ENCODE measurements at places on chromosomes 6 and 20.

DNA sequence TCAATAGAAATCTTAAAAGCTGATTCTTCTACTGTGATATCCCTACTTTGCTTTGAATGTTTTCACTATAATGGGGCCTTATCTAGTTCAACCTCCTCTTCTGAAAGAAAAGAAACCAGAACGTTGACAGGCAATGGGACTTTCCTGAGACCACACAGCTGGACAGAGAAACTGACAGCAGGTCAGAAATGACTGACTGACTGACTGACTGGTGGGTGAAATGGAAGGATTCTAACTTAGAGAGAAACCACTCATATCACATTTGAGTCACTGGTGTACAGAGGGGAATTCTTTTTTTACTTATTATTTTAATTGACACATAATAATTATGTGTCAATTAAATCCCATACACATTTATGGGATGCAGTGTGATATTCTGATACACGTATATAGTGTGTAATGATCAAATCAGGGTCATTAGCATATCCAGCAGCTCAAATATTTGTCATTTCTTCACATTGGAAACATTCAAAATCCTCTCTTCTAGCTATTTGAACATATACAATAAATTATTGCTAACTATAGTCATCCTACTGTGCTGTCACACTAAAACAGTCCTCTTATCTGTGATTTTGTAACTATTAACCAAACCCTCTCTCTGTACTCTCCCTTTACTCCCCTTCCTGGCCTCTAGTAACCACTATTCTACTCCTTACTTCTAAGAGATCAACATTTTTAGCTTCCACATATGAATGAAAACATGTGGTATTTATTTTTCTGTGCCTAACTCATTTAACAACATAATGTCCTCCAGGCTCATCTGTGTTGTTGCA, 64.8 kb upstream of the NRSN1 start:
- no peak for DNase-seq

- no peak for DNase-seq
Observed at GRCh38 chr6:2235777-2236495, 9.5 kb downstream of the GMDS start.

- DNase-seq, result no peak
Observed at GRCh38 chr6:41705311-41705995, 30.0 kb downstream of the TFEB start.

DNA sequence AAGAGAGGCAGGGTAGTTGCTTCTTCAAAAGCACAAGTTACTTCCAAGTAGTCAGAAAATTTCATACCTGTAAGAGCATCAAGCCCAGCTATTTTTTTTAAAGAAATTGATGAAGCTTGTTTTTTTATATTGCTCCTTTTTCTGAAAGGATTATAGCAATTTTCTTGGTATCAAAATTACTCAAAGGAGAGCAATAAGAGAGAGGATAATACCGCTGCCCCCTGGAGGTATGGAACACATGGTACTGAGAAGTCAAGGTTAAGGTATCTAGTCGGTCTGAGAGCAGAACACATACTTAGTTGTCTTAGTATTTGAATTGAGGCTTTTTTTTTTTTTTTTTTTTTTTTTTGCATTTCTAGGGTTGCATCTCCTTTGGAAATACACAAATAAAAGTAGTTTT, 59.4 kb downstream of the ADGRF5 start:
- no peak for DNase-seq

DNA sequence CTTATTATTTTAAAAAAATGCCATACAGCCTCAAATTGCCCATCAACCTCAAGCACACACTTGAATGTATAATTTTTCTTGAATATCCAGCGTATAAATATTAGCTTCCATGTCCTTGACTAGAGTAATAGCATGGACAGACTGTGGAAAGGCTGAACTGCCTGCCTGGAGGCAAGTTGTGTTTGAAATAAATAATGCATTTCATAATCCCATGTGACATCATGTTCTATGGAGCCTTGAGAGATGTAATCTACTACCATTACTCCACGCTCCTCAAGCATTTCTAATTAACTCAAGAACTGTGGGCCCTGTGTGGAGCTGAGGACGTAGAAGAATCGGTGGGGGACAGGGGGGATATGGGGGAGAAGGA, 94.2 kb downstream of the CDS2 start:
- no peak for DNase-seq

- DNase-seq, result no peak
Observed at GRCh38 chr20:62178316-62179161, 4.3 kb upstream of the MTG2 start.

DNA sequence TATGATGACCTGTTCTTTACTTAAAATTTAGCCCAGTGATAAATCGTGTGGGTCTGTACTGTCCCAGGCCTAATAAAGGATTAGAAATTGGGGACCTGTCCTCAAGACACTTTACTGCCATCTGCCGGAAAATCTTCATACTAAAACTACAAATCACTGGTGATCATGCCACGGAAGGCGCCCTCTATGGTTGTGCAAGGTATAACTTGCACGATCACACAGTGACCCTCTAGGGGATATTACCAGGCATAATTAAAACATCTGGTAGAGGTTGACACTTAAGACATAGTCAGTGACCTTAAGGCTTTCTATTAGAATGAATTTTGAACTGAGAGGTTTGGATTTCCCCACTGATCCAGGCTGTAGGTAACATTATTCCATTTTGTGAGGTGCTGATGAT, 172.6 kb downstream of the BMP2 start:
- DNase-seq, result no peak

DNA sequence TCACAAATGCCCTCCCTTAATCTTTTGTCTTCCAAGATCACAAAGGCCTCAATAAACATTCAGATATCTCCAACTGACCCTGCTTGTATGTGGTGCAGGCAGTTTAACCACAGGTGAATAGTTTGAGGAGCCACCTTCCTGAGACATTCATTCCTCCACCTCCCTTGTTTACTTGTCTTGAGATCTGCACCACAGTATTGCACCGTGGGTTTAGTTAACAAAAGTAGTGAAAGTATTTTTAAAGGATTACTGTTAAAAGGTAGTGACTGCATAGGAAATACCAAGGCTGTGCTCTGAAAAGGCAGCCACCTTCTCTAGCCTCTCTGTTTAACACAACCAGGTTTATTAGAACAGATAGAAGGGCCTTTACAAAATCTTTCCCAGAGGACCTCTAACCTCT, 46.5 kb downstream of the SESN1 start:
- DNase-seq, result no peak

DNA sequence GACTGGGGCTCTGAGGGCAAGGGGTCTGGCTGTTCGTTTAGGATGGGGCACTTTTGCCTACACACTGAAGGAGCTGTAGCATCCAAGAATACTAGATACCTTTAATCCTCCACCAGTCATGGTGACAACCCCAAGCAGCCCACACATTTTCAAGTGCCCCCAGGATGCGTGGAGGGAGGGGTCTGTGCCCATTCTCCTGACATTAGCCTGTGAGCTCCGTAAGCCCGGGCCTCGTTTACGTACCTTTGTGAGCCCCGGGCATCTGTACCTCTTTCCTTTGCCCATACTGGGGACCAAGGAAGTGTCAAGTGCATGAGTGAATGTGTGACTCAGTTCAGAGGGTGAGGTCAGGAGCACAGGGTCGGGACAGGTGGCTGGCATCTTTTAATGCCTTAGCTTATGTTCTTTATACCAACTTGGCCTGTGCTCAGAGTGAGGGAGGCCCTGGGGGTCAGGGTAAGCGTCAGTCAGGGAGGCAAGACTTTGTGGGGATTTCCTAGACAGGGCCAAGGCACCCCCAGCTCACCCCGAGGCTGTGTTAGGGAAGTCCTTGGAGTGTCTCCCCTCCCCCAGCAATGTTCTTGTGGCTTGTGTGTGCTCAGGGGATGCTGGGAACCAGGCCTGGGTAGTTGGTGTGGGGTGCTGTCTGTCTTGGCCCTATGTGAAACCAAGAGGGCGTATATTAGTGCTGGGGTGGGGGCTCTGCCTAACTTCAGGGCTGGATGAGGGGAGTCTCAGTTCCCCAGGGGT, 12.9 kb downstream of the VEGFA start:
- DNase-seq, result no peak

DNA sequence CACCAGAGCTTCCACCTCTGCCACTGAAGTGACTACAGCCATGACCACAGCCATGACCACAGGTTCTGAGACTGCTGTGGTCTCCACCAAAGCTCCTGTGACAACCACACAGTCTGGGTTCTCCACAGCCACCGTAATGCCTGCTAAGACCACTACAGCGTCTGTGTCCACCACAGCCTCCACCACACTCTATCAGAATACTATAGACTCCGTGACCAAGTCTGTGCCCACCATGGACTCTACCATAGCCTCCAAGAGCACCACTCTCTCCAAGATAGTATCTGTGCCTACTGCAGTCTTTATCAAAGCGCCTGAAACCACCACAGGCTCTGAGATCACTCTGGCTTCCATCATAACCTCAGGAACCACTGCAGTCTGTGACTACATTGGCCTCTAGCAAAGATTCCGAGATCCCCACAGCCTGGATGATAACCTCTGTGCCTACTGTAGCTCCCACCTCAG, 18.3 kb upstream of the MUC21 start:
- DNase-seq, result no peak

DNA sequence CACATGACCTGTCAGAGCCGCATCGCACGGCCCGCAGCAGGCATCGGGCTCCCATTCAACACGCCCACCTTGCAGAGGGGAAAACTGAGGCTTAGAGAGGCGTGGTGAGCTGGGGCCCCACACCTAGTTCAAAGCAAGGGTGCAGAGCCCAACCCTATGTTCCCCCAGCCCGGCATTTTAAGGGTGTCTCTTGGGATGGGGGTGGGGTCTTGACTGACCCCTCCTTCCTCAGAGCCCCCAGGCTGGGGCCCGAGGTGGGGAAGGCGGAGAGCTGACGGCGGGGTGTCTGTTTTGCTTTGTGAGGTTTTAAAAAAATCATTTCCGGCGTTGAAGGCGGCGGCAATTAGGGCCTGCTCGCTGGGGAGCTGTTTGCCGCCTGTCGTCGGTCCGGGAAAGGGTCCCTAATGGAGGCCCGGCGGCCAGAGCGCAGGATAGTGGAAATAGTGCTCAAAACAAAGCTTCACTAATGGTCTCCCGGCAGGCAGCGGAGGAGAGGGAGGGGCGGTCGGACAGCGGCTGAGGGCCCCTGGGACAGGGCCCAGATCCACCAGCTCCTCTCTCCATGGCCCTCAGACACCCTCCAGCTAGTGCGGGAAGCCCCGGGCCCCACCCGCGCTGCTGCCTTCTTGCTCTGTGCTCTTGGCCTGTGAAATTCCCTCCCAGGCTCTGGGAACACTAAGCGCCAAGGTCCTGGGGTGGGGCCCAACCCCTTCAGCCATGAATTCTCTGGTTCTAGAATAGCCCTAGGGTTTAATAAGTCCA, 11.9 kb downstream of the VSTM2L start:
- no peak for DNase-seq

GRCh38 chr20:11267131-11267761, 593.4 kb upstream of the JAG1 start:
- DNase-seq, result no peak

DNA sequence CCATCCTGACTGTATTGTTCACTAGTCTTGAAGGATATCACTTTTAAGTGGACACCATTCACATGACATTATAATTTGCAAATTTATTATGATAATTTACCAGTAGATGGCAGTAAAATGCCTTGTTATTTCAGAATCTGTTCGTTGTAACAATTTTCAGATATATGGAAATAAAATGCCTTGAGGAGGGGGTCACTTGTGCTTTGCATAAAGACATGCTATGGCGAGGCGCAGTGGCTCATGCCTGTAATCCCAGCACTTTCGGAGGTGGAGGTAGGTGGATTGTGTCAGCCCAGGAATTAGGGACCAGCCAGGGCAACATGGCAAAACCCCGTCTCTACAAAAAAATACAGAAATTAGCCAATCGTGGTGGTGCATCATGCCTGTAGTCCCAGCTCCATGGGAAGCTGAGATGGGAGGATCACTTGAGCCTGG, 9.0 kb upstream of the NCOA6 start:
- DNase-seq, result no peak

GRCh38 chr6:161027385-161027784, 35.8 kb downstream of the MAP3K4 start:
- no peak for DNase-seq

DNA sequence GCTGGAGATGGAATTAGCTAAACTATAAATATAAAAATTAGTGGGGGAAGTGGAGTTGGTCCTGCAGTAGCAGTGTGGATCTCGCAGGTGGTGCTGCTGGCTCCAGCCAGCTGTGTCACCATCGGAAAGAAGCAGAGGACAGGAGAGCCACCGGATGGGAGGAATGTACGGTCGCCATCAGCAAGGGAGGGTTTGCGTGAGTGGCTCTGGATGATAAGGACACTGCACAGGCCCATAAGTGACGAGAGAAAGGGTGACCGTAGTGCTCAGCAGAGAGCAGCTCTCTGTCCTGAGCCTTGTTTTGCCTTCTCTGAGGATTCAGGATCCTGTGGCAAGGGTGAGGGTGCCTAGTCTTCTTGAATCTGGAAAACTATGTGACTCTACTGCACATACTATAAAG, 378.7 kb downstream of the ZFAND3 start:
- no peak for DNase-seq

GRCh38 chr6:30441171-30441570, 48.1 kb upstream of the HLA-E start:
- no peak for DNase-seq

- DNase-seq, result no peak
Observed at GRCh38 chr6:165845493-165845892, 182.5 kb upstream of the PDE10A start.

GRCh38 chr20:37364927-37365272, 19.0 kb downstream of the SRC start:
- no peak for DNase-seq

- DNase-seq, result no peak
Observed at GRCh38 chr6:4888841-4889240, 112.6 kb downstream of the CDYL start.

- no peak for DNase-seq
Observed at GRCh38 chr6:7258231-7258763, 54.7 kb downstream of the SSR1 start.

DNA sequence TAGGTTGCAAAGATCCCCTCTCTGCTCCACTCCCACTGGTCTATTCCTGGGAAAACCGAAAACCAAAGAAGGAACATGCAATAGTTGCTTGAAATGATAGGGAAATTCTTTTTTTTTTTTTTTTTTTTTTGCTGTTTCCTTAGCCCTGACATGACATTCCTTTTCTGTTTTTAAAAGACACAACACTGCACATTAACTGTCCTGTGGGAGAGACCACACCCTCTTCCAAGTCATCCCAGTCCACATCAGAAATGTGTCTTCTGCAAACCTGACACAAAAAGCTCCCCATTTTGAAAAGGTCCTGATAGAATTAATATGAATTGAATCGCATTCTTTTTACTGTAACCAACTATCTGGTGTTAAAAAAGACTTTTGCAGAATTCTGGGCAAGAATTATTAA, 43.4 kb upstream of the RIPOR2 start:
- no peak for DNase-seq

DNA sequence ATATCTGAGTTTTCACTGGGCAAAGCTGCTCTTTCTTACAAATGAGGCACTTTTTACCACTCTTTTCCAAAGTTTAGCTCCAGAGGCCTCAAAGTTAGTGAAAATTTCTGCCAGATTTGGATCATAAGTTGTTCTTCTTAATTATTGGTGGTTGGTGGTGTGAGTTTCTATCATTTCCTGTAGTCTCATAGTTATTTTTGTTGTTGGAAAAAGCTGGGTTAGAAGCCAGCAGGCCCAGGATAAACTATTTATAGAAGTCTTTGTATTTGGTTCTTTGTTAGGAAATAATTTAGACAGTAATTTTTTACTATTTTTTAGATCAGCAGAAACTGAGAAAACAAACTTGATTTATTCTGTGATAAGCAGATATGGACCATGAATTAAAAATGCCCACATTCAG, 10.6 kb downstream of the PFDN4 start:
- no peak for DNase-seq
